ENCODE measurements at places on chromosomes 6 and 20. TPM values are rescaled to one million over a fixed set of nuclear protein-coding genes. Genes with fewer than 3 reads are reported as not detected.

DNA sequence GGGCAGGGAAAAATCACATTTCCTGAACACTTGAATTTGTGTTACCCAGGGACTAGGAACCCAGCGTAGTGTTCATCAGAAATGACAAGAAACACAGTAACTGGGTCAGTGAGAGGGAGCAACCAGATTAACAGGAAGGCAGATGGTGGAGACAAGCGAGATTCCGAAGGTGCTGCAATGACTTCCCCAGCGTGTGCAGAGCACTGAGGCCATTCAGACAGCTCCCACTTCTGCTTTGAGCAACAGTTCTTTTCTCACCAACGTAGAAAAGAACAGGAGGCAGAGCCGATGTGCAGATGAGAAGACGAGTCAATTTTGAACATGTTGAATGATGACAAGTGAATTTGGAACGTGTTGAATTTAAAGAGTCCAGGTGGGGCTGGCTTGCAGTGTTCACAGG lies 63.1 kb upstream of the IFNGR1 start:
- no peaks in the 10 kb centered on the region for H3K36me3 ChIP-seq
- peaks cover 5% of the 10 kb centered on the region for H3K4me1 ChIP-seq
- H3K27me3 ChIP-seq: peaks cover 12% of the 10 kb centered on the region
- no peak overlapping the region for H3K27ac ChIP-seq

DNA sequence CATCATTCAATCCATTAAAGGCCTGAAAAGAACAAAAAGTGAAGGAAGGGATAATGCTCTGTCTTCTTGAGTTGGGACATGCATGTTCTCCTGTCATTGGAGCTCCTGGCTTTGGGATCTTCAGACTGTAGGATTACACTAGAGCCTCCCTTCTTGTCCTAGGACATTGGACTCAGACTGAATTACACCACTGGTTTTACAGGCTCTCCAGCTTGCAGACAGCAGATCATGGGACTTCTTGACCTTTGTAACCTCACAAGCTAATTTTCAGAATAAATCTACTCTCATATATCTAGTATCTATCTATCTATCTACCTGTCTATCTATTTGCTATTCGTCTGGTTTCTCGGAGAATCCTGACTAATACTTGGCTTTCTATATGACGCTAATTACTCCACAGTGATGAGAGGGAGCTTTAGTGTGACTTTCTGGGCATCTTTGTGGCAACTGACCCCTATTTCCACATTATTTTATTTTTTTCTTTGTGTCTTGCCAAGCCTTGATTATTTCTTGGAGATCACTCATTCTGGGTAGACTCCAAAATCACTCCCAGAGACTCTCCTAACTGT lies 151.9 kb upstream of the ZNF184 start:
- peaks cover 60% of the 10 kb centered on the region for H3K27me3 ChIP-seq
- no peak overlapping the region for H3K27ac ChIP-seq
- no peak for DNase-seq
- H3K36me3 ChIP-seq: no peaks in the 10 kb centered on the region
- no peaks in the 10 kb centered on the region for H3K4me1 ChIP-seq

- H3K36me3 ChIP-seq: no peaks in the 10 kb centered on the region
- no peak for DNase-seq
- H3K27ac ChIP-seq: no peak overlapping the region
- peaks cover 4% of the 10 kb centered on the region for H3K4me1 ChIP-seq
Observed at GRCh38 chr6:105763866-105764265, 322.3 kb upstream of the PRDM1 start.

DNA sequence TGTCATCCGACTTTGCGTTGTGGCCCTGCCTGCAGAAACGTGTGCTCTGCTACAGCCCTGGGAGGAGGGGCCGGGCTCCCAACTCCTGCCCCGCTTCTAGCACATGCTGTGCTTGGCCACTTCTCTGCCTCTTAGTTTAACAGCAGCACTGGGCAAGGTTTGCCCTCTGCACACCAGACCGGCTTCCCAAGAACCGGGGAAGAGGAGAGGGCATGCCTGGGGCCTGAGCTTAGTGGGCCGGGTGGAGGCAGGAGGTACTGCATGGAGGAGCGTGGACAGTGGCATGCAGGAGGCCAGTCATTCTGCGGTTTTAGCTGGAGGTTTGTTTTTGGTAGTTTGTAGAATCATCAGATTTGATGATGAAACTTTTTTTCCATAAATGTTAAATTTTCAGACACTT lies 45.5 kb downstream of the CEP43 start:
- no peak for DNase-seq
- no peak overlapping the region for H3K4me3 ChIP-seq
- peaks cover 10% of the 10 kb centered on the region for H3K36me3 ChIP-seq

GRCh38 chr20:15653396-15654207 lies 919.6 kb downstream of the KIF16B start:
- H3K4me3 ChIP-seq: no peak overlapping the region
- H3K27me3 ChIP-seq: no peaks in the 10 kb centered on the region
- no peaks in the 10 kb centered on the region for H3K4me1 ChIP-seq
- no peak overlapping the region for H3K27ac ChIP-seq

COL9A3 gene
- not detected for total RNA-seq

- H3K27ac ChIP-seq: no peak overlapping the region
- H3K27me3 ChIP-seq: peaks cover 41% of the 10 kb centered on the region
- peaks cover 2% of the 10 kb centered on the region for H3K36me3 ChIP-seq
Observed at GRCh38 chr6:113855500-113856374, 1.4 kb upstream of the MARCKS start.
